Ascending aorta (tissue), 2 donors: ENCODE measurements at places on chromosomes 2 and 18.

- DNase-seq: no peak
Observed at GRCh38 chr18:76873713-76874112, 51.4 kb downstream of the ZNF236 start.

- DNase-seq: no peak
Observed at GRCh38 chr2:222610746-222611145, 45.1 kb downstream of the FARSB start.

GRCh38 chr18:40072761-40073160 is 1882.3 kb upstream of the PIK3C3 start:
- DNase-seq: no peak

DNA sequence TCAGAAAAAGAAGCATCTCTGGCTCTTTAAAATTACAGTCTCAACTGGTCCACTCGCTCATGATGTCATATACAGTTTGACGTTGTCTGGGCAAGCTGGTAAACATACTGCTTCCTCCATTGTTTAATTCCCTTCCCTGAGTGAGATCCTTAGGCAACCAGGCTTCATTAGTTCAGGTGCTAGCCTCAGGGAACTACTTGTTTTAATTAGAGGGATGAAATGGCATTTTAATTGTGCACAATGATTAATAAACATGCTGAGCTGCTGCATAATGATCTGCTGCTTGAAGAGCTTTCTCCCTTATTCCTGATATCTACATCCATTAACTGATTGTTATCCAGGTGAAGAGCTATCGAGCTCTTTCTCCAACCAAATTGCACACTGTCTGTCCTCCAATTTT is 195.6 kb upstream of the ETAA1 start:
- DNase-seq: no peak

DNA sequence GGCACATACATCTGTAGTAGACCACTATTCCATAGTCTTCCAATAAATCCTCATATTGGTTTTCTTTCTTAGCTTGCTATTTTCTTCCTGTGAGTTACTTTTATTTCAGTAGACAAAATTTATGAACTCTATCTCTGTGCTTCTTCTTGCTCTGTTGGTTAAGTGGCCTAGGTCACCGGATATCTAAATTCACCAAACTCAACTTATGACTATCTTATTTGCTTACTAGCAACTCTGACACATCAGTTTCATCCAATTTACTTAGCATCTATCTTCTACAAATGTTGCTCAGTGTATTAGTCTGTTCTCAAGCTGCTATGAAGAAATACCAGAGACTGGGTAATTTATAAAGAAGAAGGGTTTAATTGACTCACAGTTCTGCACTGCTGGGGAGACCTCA is 432.5 kb upstream of the FSIP2 start:
- DNase-seq: no peak

DNA sequence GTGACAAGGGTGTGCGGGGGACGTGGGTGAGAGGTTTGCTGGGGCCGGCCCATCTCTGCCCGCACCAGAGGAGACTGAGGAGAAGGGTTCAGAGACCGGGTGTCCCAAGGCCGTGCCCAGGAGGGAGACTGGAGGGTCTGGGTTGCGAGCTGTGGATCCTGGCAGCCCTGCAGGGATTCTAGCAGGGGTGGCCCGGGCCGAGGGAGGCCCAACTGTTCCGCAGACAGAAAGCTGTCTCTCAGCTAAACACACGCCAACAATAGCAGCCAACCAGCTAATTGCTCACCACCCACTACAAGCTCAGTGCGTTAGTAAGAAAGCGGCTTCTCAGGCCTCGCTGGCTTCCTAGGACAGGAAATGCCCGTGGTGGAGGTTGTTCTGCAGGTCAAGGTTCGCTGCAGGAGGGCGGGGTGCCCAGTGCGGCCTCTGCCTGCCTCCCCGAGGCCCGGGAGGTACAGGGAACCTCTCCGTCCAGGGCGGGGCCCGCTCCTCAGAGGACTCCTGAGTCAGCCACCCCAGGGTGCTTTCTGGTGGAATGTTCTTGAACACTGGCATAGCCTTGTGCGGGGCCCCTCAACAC is 282.0 kb upstream of the PXDN start:
- no peak for DNase-seq
